ENCODE measurements at places on chromosomes 6 and 20. TPM values are rescaled to one million over a fixed set of nuclear protein-coding genes. Genes with fewer than 3 reads are reported as not detected.
A peak's percentile ranks its signal among the peaks of the same experiment; 100 is the strongest.

- DNase-seq = no peak
Observed at GRCh38 chr6:136191606-136192312, 58.4 kb downstream of the MTFR2 start.

- DNase-seq = no peak
Observed at GRCh38 chr6:6722195-6722594, 133.7 kb downstream of the LY86 start.

DNA sequence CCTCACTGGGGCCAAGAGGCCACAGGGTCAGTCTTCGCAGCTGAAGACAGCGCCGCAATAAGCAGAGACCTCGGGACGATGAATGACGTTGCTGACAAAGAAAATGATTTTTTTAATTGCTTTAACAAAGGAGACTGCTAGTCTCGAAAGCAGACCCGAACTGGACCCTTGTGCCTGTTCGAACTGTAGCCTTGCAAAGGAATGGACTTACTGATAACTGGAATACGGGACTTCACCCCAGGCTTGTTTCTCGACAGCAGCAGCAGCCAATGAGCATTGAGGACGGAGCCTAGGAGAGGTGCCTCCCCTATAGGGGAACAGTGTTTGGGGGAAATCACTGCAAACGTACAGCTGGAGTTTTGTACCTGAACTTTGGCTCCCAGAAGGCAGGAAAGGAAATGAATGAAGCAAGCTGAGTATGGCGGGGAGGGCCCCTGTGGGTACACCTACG lies 1.3 kb upstream of the TAF4 start:
- no peak for DNase-seq

DNA sequence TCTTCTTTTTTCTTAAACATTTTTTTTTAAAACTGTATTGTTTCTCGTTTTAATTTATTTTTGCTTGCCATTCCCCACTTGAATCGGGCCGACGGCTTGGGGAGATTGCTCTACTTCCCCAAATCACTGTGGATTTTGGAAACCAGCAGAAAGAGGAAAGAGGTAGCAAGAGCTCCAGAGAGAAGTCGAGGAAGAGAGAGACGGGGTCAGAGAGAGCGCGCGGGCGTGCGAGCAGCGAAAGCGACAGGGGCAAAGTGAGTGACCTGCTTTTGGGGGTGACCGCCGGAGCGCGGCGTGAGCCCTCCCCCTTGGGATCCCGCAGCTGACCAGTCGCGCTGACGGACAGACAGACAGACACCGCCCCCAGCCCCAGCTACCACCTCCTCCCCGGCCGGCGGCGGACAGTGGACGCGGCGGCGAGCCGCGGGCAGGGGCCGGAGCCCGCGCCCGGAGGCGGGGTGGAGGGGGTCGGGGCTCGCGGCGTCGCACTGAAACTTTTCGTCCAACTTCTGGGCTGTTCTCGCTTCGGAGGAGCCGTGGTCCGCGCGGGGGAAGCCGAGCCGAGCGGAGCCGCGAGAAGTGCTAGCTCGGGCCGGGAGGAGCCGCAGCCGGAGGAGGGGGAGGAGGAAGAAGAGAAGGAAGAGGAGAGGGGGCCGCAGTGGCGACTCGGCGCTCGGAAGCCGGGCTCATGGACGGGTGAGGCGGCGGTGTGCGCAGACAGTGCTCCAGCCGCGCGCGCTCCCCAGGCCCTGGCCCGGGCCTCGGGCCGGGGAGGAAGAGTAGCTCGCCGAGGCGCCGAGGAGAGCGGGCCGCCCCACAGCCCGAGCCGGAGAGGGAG lies 580 bp downstream of the VEGFA start:
- peak; percentile 56 for DNase-seq

GRCh38 chr6:28980137-28980851 lies 24.8 kb downstream of the ZNF311 start:
- no peak for DNase-seq

DNA sequence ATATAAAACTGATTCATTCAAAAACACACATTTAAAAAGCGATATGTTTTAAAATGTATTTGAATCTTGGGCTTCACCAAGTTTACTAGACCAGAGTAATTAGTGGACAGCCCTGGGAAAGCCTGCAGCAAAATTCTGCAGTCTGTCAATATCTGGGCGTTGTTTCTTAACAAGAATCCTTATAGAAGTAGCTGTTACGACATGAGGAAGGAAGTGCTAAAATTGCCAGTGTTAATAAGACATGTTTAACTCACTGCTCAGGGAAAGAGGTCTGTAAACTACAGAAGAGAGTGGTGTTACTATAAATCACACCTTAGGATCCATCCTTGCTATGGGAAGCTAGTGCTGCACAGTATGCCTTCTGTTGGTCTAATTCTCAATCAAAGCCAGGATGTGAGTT lies 120.6 kb downstream of the TBX18 start:
- DNase-seq = no peak

- no peak for DNase-seq
Observed at GRCh38 chr6:135329851-135330803, 149.0 kb downstream of the MYB start.

DNA sequence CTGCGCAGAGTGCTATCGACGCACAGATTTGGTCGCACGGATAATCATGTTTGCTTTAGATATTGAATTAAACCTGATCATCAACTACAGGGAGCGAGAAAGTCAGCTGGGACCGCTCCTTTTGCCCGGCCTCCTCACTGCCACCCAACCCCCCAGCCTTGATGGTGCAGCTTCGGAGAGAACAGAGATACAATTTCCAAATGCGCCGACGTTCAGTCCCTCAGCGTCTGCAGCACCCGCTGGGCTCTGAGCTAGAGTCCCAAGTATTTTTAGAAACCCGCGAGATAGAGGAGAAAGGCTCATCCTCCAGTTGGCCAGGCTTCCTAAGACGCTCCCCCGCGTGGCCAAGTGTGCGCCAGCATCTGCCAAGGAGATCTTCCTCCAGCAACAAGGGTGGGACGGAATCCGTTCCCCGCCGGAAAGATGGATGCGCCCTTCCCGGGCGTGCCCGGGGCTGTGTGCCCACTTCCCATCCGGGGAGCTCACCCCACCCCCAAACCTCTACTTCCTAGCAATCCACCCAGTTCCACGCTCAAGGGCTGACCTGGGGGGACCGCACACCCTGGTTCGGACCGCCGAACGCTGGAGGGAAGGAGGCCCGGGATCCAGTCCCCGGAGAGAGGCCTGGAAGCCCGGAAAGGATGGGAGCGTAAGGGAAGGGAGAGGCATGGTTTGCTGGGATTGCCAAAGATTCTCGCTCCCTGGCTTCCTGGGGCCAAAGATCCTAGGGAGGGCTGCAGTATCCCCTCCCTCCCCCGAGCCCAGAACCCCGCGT lies 4.1 kb downstream of the NKX2-2 start:
- no peak for DNase-seq

- DNase-seq = no peak
Observed at GRCh38 chr6:46901882-46902314, 19.8 kb downstream of the ADGRF5 start.

- DNase-seq = no peak
Observed at GRCh38 chr6:49479308-49479970, 16.3 kb downstream of the CENPQ start.

DNA sequence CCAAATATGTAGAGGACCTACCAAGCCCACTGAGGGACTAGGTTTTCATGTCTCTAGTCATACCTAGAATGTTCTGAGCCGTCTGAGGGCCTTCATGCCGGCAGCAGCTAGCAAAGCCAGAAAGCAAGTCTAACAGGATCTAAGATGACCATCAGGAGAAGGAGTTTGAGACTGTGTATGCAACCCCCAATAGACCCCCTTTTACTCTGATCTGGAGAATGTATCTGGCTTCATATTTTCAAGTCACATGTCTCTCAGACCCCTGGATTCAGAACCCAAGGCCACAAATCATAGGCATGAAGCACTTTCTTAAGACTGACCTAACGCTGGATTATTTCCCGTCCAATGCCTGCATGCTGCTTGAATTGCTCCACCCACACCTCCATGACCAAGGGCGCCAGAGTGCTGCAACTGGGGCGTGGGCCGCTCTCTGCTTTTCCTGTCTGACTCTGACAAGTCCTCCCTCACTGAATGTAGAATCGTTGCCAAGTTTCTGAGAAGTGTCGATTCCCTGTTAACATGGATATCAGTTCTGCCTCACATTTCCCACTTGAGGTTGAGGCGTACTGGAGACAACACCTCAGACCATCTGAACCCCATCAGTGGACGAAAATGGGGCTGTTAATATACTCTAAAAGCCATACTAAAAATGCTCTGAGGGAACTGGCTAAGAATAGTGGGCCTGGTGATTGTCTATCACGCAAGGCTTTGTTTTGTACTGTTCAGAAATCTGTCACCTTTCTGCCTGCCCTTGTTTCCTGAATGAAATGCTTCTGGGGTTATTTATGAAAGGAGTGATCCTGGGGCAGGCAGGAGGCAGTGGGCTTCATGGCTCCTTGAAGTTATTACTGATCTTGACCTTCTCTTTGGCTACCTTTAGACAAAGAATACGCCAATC lies 23.9 kb upstream of the ASXL1 start:
- peak; percentile 24 for DNase-seq

DNA sequence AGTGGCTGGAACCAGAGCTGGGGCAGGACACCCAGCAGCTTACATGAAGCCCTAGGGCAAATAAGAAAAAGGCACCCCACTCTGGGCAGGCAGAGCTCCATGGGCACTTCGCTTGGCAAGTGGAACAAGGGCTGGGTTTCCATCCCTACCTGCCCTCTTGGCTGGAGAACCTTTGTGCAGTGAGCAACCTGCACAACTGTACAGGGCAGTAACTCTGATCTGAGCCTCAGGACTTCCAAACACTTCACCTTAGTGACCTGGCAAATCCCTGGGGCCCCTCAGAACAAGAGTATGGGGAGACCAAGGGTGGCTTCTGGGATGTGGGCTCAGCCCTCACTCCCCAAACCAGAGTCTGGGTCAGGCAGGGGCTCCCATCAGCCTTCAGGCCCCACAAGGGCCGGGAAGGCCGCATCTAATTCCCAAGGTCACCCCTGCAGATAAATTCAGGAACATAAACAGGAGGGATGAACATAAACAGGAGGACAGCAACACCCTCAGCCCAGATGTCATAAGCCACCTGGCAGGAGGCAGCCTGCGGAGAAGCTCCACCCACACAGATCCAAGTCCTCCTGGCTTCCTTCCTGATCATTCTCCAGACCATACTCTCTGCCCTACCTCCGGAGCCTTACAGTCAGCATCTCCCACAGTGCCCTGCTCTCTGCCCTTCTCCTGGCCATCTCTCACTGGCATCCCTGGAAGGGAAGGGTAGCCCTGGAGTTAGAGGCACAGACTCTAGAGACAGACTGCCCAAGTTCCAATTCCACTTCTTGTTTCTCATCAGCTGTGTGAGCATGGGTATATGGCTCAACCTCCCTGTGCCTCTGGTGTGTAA lies 37.5 kb downstream of the HNF4A start:
- no peak for DNase-seq

GRCh38 chr20:3313683-3314065 lies 74.7 kb upstream of the SLC4A11 start:
- DNase-seq = no peak

DNA sequence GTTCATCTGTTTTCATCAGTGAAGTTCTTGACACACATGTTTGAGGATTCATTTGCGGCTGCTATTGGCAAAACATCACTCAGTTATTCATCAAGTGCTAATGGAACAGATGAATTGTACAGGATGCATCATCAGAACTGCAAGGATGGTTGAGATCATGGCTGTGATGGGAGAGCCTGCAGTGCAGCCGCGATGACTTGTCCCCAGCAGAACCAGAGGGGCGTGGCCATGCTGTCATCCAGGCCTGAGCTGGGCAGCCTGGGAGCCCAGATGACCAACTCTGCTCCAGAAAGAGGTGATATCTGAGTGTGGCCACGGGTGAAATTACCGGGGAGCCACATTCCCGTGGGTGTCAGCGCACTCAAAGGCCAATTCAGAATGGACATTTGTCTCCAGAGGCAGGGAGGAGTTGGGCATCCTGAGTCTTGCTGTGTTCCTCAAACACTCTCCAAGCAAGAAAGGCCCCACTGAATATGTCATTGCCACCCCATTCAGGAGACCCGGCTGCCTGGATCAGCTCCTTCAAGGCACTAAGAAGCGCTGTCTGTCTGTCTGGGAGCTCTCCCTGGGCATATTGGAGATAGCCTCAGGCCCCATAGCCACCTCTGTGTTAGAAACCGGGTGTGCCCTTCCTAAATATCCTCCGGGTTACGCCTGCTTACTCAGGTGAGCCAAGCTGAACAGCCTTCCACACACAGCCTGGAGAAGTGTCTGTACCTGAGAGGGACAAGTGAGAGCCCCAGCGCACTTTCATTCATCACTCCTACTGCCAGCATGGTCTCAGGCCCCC lies 66.7 kb downstream of the SYNDIG1 start:
- no peak for DNase-seq

Gene GRIK2
- not detected for polyA plus RNA-seq

Gene TNF
- polyA plus RNA-seq = 3.1 TPM

Gene SNAP25
- polyA plus RNA-seq = not detected

Gene CRYBG1
- polyA plus RNA-seq = 16.7 TPM

Gene SMIM28
- polyA plus RNA-seq = not detected

All from CD4-positive, CD25-positive, alpha-beta regulatory T cell (primary cell).